ENCODE measurements at places on chromosomes 12 and 14.

DNA sequence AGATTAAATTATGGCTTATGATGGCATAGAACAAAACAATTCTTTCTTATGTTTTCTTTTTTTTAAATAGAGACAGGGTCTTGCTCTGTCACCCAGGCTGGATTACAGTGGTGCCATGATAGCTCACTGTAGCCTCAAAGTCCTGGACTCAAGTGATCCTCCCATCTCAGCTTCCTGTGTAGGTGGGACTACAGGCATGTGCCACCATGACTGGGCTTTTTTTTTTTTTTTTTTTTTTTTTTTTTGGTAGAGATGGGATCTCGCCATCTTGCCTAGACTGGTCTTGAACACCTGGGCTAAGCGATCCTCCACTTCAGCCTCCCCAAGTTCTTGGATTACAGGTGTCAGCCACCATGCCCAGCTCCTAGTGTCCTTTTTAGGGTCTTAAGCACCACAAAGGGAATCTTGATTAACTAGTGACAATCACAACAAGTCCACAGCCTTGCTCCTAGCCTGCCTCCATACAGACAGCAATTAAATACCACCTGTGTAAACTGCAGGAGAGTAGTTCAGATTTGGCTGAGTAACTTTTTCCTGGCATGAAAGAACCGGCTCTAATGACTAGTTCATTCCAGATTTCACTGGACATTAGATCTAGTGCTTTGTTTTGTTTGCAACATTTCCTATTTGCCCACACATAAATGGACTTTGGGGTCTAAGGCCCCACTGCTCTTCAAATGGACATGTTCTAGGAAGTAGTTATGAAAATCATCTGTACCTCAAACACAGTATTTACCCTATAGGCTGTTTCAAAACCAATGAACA lies 61.6 kb downstream of the SH2B3 start:
- DNase-seq = no peak

DNA sequence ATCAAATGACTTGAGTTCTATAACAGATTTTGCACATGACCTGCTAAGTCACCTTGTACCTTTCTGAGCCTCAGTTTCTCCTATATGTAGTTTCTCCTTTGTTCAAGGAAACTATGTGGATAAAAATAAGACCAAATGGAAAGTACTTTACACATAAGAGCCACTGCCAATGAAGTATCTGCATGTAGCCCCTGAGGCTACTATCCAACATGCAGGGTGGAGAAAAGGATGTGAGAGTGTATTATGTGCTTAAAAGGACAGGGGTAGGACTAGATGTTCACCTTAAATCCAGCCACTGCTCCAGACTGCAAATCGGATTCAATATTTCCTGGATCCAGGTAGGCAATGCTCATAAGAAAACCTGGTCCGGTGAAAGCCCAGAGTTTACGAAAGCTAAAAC lies 21.2 kb downstream of the SLC11A2 start:
- no peak for DNase-seq

- DNase-seq = no peak
Observed at GRCh38 chr12:4003576-4003975, 130.4 kb upstream of the PARP11 start.

GRCh38 chr14:85233756-85234155 lies 296.2 kb upstream of the FLRT2 start:
- DNase-seq = no peak

DNA sequence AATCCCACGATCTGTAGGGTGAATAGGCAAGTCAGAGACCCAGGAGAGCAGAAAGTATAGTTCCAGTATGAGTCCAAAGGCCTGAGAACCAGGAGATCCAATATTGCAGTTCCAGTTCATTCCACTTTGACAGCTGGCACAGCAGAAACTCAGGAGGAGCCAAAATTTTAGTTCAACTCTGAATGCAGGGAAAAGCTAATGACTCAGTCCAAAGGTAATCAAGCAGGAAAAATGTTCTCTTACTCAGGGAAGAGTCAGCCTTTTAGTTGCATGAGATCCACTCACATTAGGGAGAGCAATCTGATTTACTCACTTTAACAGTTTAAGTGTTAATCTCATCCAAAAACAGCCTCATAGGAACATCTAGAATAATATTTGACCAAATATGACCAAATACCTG lies 130.2 kb upstream of the LRFN5 start:
- no peak for DNase-seq

DNA sequence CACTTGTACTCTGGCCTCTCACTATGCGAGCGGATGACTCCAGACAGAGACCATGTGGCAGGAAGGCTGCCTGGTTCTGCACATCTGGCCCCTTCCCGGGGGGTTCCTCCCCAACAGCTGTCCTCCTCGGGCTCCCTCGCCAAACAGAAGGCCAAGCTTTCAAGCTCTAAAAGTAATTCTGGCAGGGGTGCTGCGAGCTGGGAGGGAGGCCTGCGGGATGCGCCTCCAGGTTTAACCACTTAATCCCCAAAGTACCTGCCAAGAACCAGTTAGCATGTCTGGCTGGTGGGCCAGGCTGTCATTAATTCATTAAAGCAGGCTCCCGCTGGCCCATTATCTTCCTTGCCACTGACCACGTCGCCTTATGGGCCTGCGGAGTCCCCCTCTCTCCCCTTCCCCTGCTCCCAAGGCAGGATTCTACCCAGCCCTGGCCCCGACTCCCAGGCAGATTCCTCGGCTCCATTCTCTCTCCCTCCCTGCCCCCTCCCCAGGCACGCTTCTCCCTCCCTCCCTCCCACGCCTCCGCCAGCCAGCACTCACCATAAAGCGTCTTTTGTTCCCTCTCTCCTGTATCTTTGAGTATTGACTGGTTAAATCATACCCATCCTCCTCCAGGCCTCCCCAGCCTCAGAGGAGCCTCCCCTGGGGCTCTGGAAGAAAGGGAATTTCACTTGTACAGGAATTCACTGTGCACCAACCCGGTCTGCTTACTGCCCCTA lies 4.9 kb downstream of the HRK start:
- no peak for DNase-seq

DNA sequence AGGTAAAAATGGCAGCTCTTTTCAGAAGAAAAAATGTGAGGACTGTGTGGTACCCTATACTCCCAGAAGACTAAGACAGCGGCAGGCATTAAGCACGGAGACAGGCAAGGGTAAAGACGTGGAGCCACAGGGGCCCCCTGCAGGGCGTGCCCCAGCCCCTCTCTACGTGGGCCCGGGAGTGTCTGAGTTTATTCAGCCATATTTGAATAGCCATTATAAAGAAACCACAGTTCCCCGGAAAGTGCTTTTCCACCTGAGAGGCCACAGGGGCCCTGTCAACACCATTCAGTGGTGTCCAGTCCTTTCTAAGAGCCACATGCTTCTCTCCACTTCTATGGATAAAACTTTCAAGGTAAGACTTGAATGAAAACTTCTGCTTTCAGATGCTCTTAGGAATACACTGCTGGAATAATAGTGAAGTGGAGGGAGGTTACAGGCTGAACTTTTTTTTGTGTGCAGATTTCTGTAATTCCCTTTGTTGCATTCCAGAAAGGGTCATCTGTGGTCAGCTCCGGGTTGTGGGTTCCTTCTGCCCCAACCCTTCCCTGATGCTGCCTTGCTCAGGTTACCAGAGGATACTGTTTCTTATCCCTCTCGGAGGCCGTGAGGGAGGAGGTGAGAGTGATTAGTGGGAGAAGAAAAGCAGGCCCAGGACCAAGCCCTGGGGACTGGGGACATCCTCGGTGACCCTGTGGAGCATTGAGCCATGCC lies 58.4 kb downstream of the SLC25A47 start:
- no peak for DNase-seq

- no peak for DNase-seq
Observed at GRCh38 chr12:59736786-59737185, 141.0 kb downstream of the SLC16A7 start.

DNA sequence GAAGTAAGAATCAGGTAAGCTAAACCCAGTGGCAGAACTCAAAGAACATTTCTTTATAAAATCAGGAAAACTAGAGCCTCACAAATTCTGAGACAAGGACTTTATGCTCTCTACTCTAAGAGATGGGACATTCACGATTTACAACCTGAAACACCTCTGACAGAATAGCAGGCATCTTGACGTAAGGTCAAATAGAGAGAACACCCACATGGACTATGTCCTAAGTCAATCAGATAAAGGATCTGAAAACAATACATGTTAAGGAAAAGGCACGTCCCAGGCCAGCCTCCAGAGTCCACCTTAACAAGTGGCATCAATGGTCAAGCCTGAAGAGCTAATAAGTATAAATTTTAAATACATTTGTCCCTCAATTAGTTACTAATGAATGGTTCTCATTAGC lies 39.9 kb upstream of the SYCP3 start:
- DNase-seq = no peak

- DNase-seq = no peak
Observed at GRCh38 chr14:36383767-36384431, 63.5 kb upstream of the MBIP start.

All from stimulated activated CD4-positive, alpha-beta T cell treated with anti-CD3 and anti-CD28 coated beads, Interleukin-15, amount 100 ng/mL, for 1 hour (primary cell).